Type B pancreatic cell (in vitro differentiated cells): ENCODE measurements at places on chromosomes 2 and 18. TPM values are rescaled to one million over a fixed set of nuclear protein-coding genes. Genes with fewer than 3 reads are reported as not detected.

The ABCG5 gene
- total RNA-seq: 0.10 and 0.36 TPM in 2 replicates

DNA sequence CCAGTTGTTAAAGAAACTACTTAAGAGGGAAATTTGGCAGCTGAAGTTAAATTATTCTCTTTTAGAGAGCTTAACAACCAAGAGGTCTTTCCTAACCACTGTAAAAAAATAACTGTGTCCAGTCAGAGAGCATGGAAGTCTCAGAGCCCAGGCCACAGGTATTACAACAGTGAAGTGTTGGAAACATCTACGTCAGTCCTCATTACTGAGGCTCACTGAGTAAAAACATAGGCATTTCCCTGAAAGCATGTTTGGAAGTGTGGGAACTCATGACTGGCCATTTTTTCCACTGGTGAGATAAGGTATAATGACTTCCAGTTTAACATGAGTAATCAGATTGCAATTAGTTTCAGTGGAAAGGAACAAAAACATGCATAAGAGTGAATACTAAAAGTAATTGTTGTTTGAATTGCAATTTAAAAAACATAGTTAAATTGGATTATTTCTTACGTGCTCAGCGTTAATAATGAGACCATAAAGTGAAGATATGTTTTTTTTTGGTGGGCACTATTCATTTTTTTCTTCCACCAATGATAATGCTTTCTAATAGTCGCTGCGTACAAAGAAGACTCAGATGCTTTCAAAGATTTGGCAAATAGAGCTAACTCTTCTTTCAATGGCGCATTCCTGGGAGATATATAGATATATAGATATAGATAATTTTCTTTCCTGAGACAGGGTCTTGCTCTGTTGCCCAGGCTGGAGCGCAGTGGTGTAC is 60.8 kb downstream of the EFEMP1 start:
- DNase-seq: no peak

DNA sequence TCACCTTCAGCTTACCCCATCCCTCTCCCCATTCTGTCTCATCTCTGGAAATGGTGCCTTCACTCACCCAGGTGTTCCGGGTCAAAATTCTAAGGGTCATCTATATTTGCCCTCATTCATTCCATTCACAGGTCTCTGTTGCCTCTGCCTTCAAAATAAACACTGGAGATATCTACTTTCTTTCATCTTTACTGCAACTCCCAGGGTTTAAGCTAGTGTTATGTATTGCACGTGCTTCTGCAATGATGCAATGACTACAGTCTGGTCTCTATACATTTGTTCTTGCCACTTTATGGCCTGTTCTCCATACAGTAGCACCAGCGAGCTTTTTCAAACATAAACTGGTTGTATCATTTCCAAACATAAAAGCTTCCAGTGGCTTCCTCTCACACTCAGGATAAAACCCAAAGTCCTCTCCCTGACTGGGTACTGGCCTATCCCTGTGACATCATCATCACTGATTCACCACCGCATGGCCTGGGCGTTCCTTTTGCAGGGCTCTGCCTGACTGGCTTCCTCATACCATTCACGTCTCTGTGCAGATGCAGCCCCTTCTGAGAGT is 14.3 kb downstream of the DSG2 start:
- no peak for DNase-seq

- DNase-seq: no peak
Measured at GRCh38 chr2:165811592-165812370, 17.7 kb upstream of the GALNT3 start.

DNA sequence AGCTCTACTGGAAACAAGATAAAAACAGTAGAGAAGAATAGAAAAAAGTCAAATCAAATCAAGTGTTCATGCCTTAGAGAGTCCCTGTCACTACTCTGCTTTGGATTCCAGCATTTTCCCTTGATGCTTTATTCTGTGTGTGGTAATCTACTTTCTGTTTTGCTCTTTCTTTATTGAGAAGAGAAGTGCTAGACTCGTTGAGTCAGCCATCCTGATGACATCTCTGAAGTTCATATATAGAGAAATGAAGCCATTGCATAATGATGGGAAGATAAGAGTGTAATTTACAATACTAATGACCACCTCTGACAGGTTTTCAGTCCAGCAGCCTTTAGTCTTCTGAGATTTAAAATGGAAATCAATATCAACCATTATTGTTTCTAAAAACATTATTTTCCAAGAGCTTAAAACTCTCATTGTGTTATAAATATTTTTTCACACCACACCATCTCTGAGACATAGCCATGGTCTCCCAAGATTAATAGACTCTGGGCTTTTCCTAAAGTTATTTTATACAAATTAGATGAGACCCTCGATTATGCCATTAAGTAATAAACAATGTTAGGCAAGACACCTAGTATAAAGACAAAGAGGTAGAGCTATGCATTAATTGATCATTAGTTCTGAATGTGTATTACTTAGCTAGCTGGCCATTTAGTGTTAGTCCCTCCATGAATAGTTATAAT is 679.0 kb upstream of the ACVR2A start:
- no peak for DNase-seq

The WDFY1 gene
- 38.2 and 45.5 TPM in 2 replicates for total RNA-seq

DNA sequence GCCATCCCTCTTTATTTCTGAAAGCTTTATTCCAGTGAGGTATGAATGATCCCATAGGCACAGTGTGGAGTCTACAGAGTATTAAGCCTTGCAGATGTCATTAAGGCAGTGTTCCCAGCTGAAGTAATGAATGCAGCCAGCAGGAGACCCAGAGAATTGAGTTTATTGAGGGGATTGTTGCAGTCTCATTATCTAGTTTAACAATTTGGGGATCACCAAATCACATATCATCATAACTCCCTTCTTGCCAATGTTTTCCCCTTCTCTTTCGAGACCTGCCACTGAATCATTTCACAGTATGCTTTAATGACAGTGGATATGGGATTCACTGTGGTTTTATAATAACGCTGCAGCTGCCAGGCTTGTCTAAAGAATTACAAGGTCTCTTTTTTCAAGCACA is 249.3 kb upstream of the FSHR start:
- no peak for DNase-seq

DNA sequence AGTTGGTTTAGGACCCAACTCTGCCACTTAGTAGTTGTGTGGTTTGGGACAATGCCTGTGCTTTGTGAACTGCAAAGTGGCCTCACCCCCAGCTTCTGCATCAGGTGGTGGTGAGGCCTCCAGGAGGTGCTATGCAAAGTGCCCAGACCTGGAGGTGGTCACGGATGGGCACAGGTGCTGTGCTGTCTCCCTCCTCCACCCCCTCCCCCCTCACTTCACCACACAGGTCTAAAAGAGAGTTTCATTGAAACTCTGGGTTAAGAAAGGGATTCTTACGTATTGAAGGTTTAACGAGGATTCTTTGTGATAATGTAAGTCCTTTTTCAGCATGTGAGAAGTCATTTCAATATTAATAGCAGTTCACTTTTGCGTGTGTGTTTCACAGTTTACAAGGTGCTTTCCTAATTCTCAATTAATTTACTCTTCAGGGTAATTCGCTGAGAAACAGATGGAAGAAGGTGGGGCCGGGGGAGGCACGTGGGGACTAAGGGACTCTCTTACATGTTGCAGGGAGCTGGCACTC is 369.9 kb downstream of the LPIN1 start:
- DNase-seq: no peak

The ZBTB7C gene
- 13.0 and 40.9 TPM in 2 replicates for total RNA-seq

- no peak for DNase-seq
Measured at GRCh38 chr2:168660870-168661862, 141.3 kb upstream of the NOSTRIN start.

The ALK gene
- 7.7 and 12.3 TPM in 2 replicates for total RNA-seq

The ERMN gene
- total RNA-seq: 1.2 and 1.6 TPM in 2 replicates

The CERS6 gene
- 36.9 and 43.0 TPM in 2 replicates for total RNA-seq
